NCI-H2107 (cell line): ENCODE measurements at places on chromosomes 7 and 10.

DNA sequence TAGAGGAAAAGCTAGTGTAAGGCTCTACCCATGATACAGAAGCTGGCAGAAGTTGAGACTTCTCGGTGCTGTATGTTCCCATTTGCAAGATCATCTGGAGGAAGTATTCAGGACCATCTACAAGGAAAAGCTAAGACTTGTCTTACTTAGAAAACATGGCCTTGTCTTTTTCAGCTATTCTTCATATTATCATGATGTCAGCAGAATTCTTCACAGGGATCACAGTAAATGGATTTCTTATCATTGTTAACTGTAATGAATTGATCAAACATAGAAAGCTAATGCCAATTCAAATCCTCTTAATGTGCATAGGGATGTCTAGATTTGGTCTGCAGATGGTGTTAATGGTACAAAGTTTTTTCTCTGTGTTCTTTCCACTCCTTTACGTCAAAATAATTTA lies 79.6 kb upstream of the SCIN start:
- DNase-seq: no peak

DNA sequence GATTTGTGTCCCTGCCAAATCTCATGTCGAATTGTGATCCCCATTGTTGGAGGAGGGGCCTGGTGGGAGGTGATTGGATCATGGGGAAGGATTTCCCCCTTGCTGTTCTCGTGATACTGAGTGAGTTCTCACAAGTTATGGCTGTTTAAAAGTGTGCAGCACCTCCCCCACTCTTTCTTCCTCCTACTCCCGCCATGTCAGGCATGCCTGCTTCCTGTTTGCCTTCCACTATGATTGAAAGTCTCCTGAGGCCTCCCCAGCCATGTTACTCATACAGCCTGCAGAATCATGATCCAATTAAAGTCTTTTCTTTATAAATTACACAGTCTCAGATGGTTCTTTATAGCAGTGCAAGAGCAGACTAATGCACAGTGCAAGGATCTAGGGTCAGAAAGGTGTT lies 75.4 kb downstream of the CALD1 start:
- no peak for DNase-seq

- DNase-seq: no peak
Measured at GRCh38 chr10:11048707-11049278, 31.1 kb downstream of the CELF2 start.

GRCh38 chr7:149821191-149822148 lies 16.7 kb upstream of the ZNF862 start:
- no peak for DNase-seq

DNA sequence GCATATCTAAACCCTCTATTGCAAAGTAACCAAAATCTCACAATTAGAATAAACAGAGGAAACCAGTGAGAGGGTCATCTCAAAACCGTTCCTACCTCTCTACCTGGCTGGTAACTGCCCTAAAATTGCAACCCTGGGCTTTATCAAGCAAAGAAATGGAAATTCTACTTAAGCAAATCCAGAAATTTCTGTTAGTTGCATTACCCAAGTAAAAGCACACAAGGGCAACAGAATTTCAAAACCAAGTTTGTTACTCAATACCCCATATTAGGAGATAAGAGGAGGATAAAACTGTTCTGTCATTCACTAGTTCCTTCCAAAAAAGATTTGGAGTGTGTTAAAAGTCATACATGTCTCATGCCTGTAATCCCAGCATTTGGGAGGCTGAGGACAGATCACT lies 195.3 kb downstream of the FAM107B start:
- no peak for DNase-seq

- DNase-seq: no peak
Measured at GRCh38 chr7:143013473-143013872, 13.5 kb downstream of the OR9A2 start.

DNA sequence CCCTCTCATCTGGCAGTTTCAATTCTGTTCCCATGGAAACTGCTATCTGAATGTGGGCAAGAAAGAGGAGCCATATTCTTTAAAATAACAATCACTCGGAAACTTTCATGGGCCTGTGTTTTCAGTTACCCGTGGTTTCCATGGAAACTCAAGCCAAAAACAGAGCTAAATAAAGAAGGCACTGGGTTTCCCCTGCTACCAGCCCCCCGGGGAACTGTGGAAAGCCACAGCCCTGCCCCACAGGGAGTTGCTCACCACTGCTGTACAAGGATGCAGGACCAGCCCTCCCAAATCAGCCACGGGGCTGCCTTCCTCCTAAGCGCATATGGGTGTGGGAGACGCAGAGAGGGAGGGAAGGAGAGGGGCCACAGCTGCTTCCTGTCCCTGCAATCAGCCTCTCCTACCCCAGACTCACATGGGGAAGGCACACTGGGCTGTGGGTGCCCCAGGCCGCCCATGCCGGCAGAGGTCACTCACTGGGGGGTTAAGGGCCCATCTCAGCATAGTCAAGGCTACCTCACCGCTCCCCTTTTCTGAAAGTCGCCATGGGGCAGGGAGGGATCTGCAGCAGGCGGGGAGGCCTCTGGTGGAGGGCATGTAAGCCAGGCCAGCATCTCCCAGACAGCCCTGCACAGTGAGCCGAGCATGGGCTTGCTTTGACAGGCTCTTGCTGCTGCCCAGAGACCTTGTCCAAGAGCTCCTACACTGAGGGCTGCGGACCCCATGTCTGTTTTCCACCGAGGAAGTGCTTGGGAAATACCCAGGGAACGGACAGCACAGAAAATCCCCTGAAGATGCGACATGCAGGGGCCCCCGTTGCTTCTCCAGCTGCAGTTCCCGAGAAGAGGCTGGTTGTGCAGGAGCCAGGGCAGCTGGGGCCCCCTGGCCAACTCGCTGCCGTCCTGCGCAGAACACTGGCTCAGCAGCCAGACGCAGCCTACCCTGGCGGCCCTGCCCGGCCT lies 157.3 kb upstream of the PPP2R2D start:
- no peak for DNase-seq

DNA sequence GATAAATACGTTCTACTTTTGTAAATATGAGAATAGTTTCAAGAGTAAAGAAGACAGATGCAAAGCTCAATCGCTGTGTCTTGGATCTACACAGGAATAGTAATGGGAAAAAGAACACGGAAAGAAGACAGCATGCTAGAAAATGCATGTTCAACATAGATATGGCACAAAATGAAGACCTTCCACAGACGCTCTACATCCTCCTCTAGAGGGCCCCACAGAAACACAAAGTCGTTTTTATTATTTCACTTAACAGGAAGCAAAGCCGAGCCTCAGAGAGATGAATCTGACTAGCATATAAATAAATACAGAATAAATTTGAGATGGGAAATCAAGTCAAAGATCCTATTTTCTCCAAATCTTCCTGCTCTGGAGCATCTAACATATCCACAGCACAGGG lies 292.6 kb downstream of the PARD3 start:
- DNase-seq: no peak

DNA sequence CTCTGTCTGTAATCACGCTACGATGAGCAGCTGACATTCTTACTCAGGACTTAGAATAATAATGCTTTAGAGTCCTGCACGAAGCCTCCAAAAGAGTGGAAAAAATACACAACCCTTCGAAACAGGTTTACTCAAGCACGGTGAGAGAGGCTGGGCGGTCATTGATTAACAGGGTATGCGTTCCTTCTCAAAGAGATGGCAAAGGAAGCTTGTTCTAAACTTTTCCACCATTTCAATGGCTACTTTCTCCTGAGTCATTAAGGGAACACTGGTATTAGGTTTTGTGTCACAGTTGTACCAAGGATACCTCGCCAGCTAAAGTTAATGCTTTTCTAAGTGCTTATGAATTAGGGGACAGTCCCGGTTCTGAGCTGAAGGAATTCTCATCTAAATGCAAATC lies 141.9 kb upstream of the RHEB start:
- no peak for DNase-seq

GRCh38 chr7:68547799-68548198 lies 1050.5 kb upstream of the AUTS2 start:
- no peak for DNase-seq

DNA sequence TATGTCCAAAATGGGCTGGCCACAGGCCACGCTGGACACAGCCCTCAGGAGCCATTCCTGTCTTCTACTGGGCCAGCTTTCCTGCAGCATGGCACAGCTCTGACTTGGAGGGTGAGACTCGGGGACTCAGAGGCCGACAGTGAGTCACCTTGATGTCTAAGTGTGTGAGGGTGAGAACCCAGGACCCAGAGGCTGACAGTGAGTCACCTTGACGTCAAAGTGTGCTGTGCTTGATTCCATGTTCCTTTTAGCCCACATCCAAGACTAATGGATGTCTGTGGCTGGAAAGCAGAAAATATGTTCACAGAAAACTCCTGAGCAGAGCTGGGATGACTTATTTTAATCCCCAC lies 6.0 kb upstream of the FAM170B start:
- no peak for DNase-seq

DNA sequence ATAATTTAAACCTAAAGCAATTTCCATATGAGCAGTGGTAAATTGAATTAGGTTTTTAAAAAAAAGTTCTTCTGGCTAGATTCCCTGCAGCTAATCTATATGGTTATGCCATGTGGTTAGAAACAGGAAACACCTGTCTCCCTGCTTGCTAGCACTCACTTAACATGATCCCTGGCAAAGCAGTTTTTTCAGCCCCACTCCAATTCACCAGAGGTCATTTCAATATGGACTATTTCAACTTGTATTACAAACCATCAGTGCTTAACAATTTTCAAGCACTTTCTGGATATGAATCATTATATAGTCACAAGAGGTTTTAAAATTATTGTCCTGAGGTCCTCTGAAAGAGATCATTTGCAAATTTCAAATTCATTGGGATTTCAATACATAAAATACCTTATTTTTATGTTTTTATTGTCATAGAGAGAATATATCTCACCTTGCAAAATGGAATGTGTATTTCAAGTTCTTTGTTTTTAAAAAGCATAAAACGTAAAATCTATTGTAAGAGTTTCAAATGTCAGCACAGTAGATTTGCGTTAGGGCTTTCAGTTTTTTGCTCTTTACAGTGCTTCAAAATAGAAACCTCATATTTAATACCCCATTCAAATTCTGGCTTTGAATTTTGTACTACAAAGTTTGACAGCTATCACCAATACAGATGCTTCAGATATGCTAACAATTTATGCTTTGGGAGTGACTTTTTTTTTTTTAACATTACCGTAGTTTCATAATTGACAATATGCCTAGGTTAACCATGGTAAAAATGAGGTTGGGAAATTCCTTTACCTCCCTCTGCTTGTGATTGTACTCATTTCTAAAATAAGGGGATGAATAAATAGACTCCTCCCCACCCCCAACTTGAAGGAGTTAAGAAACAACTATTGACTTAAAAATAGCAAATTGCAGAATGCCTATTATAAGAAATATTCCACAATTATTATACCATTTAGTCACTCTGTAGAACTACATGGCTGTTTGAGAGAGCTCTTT lies 117.5 kb upstream of the HGF start:
- DNase-seq: peak; percentile 48

GRCh38 chr10:71437537-71438092 lies 40.9 kb downstream of the CDH23 start:
- DNase-seq: no peak

DNA sequence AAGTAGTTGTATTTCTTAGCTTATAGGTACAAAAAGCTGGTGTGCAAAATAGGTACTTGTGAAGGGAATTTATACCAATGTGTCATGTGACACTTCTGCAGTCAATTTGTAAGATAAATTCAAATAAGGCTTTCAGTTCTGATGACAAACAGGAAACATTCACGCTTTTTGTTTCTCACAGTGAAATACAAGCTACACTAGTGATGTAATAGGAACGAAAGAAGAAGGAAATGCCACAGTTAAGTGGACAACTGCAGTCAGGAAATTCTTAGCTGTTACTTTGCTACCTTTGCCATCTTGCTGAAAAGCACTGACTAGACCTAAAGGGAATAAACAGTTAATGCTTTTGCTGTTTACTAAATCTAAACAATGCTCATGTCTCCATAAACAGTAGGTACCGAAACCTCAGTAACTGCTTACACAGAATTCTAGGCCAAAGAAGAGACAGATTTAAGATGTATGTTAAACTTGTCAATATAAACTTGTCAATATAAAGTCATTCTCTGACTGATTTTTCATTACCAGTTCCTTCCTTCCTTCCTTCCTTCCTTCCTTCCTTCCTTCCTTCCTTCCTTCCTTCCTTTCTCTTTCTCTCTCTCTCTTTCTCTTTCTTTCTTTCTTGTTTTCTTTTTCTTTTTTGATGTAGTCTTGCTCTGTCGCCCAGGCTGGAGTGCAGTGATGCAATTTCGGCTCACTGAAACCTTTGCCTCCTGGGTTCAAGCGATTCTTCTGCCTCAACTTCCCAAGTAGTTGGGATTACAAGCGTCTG lies 10.1 kb downstream of the OTUD1 start:
- no peak for DNase-seq

DNA sequence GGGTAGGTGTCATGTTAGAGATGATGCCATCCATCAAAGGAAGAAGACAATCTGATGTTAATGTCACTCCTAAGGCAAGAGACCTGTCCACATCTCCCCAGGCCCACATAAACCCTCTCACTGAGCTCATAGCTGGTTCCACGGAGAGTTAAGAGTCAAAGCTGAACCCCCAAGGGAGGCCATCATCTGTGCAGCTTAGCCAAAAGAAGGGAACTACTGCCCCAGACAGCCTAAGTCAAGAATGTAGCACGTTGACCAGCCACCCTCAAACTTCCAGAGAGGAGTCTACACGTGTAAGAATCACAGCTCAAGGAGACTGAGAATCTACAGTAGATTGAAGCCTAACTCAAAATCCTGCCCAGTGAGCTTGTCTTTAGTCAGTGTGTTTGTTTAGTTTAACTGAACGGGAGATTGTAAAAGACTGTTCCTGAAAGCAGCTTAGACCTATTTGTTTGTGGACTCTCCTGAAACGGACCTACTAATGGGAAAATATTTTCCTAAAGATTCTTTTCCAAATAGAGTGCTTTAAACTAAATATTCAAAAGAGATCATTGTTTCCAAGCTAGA lies 192.7 kb upstream of the NFE2L3 start:
- DNase-seq: no peak

DNA sequence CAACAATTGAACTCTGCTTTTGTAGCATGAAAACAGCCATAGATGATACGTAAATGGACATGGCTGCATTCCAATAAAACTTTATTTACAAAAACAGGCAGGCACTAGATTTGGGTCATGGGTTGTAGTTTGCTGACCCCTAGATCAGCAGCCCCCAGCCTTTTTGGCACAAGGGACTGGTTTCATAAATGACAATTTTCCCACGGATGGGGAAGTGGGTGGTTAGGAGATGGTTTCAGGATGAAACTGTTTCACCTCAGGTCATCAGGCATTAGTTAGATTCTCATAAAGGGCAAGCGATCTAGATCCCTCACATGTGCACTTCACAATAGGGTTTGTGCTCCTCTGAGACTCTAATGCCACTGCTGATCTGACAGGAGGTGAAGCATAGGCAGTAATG lies 16.5 kb upstream of the ANK3 start:
- DNase-seq: no peak

- no peak for DNase-seq
Measured at GRCh38 chr7:2134740-2135139, 98.0 kb downstream of the MAD1L1 start.
